8988T (cell line): ENCODE measurements at places on chromosomes 12 and 14.

DNA sequence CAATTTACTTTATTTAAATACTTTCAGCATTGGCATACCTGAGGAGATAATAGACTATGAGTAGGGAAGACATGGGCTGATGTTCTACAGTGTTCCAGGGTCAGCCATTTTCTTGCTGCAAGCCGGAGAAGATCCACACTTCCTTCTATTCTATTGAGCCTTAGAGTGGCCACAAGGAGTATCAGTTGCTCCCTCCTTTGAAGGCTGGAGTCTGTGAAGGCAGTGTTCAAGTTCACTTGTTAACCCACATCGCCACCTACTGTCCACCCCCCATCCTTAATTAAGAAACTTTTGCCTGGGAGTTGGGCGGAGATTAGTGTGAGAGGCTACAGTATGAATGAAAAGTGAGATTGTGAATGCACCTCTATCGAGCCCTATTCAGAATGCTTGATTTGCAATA lies 666.6 kb downstream of the NRXN3 start:
- no peak for DNase-seq

GRCh38 chr12:101761781-101762180 lies 22.5 kb upstream of the SYCP3 start:
- DNase-seq: no peak

DNA sequence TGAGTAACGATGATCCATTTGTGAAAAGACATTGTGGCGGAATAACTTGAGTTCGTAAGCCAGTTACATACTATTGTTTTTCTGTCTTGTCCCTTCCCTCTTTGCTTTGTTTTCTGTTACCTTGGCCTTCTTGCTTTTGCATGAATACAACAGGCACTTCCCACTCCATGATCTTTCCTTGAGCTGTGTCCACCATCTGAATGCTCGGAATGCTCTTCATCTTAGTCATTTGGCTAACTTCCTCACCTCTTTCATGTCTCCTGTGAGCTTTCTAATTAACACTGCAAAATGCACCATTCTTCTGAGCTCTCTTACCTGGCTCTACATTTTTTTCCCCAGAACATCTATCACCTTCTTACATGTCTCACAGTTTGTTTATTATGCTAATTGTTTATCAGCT lies 10.0 kb downstream of the KNTC1 start:
- DNase-seq: no peak

GRCh38 chr14:60184146-60184904 lies 19.1 kb upstream of the DHRS7 start:
- no peak for DNase-seq

DNA sequence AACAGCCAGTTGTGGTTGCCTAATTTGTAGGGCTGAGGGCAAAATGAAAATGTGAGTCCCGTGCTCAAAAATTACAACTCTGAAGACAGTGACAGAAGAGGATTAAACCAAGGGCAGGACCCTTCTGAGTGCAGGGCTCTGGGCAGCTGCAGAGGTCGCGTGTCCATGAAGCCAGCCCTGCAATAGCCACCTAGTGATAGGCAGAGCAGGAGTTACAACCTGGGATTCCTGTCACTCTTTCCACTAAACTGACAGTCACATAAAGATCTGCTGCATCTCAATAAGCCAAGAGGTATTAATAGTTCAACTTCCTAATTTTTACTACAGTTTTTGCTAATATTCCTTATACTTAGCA lies 94.1 kb downstream of the SLC2A13 start:
- DNase-seq: no peak

GRCh38 chr14:74684434-74684833 lies 28.4 kb downstream of the AREL1 start:
- DNase-seq: no peak

DNA sequence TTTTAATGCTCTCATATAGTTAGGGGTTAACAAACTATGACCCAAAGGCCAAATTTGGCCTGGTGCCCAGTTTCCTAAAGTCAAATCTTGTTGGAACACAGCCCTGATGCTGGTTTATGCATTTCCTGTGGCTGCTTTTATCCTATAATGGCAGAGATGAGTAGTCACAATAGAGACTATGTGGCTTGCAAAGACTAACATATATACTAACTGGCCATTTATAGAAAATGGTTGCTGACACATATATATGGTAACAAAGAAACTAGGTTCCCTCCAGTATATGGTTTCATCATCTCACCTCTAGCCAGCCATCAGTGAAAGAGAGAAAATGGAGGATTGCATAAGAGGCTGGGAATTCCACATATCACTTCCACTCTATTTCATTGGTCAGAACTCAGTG lies 10.8 kb downstream of the NAV3 start:
- no peak for DNase-seq

DNA sequence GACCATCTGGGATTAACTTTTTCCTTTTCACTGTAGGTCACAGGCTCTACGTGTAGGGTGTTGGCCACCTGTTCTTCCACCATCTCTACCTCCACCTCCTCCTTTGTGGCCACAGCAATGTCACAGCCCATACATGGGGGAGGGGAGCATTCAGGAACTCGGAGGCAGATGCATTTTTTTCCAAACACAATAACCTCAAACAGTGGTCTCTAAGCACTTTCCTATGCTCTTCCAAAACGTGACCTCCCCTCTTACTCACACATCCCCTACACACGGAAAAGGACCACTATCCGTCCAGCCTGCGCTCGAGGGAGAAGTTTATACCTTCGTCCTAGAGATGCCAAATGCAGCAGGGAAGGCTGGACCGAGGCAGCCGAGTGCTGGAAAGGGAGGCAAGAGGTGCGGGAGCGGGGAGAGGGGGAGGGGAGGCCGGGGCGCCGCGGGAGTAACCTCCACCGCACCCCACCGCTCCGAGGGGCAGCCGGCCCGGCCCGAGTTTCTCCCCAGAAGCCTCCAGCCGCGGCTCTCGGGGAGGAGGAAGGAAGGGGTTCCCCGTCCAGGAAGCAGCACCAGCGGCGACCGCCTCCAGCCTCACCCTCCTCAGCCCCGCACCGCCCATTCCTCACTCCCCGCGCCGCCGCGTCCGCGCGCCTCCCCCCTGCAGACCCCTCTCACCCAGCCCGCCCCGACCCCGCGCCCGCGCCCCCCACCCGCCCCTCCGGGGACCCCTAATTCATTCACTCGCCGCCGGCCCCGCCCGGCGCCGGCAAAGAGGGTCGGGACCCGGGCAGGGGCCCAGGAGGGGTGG lies 594 bp downstream of the KRAS start:
- DNase-seq: peak; percentile 7

DNA sequence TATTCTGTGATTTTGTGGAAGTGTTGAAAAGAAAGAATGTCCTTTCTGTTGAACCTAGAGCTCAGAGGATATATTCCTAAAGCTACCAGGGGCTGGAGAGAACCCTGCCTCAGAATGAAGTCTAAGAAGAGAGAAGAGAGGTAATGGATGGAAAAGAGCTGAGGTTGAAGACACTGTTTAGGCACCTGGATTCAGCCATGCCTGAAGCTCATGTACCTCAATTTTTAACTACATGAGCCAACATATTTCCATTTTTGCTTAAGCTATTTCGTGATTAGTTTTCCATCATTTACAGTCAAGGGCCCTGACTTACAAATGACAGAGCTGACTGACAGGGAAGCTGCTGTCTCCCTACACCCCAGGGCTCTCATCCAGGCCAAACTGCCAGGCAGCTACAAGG lies 10.7 kb downstream of the CAMKK2 start:
- DNase-seq: no peak

- DNase-seq: no peak
Measured at GRCh38 chr14:72742838-72743195, 151.1 kb downstream of the DPF3 start.

DNA sequence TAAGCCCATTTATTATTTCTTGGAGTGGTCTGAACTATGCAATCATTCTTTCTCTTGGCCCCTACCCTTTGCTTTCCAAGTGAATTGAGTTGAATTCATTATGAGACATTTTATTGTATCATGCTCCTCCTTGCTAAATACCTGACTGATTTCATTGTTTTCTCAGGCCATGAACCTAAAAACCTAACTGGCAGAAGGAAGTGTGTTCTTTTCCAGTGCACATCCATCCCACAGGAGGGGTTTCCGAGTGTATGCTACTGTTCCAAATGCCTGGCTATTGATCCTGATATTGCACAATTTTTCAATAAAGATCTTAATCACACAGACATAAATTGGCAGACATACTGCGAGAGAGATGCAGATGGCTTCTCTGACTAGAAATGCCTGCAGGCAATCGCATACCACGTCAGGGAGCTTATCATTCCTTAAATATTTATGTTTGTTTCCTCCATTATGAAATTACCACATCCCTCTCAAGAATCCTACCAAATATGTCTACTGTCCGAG lies 162.2 kb upstream of the EGLN3 start:
- no peak for DNase-seq

GRCh38 chr12:70560671-70561070 lies 76.6 kb downstream of the PTPRB start:
- DNase-seq: no peak

- DNase-seq: no peak
Measured at GRCh38 chr12:32644431-32644830, 34.7 kb upstream of the DNM1L start.

- DNase-seq: no peak
Measured at GRCh38 chr14:91228112-91229004, 16.1 kb downstream of the GPR68 start.

DNA sequence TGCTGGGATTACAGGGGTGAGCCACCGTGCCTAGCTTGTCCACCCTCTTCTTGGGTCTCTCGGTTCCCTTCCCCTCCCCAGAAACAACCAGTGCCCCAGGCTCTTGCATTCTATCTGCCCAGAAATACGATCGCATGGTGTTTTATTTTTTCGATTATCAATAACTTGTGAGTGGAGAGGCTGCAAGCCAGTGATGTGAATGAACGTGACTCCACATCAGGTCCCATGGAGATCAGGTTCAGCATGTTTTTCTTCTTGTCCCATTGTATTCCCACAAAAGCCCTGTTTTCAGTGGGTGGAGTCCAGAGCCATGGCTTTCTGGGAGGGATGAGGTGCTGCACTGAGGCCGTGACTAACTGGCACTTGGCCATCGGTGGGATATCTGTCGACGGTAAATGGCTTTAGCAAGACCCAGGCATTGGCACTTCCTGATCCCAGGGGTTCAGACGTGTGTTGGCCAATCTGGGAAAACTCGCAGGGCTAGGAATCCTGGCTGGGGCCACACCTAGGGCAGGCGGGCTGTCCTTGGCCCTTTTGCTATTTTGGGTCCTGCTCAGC lies 12.7 kb upstream of the HNF1A start:
- DNase-seq: no peak

DNA sequence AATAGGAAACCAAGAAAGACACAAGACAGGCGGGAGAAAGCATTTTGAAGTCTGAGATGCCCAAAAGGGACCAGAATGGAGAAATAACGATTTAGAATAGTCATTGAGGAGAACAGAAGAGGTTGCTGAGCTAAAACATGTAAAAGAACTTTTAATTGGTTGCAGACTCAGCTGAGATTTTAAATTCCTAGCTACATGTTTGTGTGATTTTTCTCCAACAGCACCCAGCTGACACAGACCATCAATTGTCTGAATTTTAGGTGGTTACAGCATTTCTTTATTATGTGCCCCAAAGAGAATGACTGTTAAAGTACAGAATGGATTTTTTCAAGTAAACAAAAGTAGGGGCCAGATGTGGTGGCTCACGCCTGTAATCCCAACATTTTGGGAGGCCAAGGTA lies 50.3 kb downstream of the BAZ1A start:
- DNase-seq: no peak
